ENCODE measurements at places on chromosomes 1 and 21.

DNA sequence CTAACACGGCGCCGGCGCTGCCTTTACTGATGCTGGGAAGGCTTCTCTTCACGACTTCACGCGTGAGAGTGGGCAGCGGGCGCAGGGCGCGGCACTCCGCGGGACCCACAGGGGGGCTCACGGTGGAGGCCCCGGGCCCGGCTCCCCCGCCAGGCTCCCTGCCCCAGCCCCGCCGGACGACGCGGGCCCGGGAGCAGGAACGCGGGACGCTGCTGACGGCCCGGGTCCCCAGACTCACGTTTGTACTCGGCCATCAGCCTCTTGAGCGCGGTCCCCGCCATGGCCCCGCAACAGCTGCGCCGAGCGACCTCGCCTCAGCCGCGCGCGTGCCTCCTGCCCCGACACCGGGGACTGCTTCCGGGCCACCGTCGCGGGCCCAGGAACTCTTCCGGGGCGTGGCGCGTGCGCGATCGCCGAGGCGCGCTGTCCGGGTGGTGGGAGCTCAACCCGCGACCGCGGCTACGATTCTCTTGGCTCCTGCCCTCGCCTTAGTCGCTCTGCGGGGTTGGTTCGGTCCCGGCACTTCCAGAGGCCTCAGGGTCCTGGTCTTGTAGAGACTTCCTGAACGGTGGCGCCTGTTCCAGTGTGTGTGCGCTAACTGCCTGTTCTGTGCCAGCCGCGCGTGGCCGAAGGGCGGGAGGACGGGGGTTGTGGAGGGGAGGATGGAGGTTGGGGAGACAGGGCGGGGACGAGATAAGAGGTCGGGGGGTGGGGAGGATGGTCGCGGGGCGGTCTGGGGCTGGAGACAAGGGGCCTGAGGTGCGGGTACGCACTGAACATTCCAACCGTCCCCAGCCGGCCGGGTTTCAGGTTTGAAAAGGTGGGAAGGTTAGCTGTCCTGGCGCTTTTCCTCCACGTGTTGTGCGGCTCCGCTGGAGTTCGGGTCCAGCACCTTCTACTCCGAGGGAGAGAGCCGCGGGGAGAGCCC is at the start of gene UBE2G2:
UBE2G2 (minus strand) TSS at position 353 of the 928 bp plus-strand sequence; CDS start at position 281, 72 bp downstream.
- DNase-seq, result peak; percentile 47

- DNase-seq, result no peak
These were observed 218.3 kb upstream of the HOOK1 start for GRCh38 chr1:59596432-59596831.

- no peak for DNase-seq
These were observed 207.4 kb upstream of the NRIP1 start for GRCh38 chr21:15272171-15272570.

DNA sequence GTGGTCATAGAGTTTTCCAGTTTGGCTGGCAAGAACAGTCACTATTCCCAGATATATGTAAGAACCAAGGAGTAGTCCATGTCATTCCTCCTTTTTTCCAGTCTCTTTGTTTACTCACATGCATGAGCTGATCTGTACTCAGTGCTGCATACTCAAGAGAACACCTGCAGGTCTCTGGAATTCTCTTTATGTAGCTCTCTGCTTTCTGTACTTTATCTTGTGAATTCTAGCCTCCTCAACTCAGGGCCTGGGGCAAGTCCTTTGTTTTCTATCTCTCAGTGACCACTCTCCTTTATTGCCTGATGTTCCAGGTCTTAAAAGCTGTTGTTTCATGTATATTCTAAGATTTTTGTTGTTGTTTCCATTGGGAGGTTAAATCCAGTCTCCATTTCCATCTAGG is 478.9 kb downstream of the DPYD start:
- no peak for DNase-seq

DNA sequence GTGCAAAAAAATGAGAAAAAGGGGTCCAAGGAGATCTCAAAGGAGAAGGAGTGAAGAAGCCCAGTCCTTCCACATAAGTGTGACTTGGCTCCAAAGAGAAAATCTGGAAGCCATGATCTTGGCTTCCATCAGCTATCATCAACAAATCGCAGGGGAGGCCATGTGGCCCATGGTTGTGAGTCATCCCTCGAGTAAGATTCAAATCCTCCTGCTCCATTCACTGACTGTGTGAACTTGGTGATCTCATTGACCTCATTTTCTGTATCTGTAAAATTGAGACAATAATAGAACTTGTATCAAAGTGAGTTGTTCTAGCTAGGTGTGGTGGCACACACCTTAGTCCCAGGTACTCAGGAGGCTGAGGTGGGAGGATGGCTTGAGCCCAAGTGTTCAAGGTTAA is 79.1 kb upstream of the OLIG2 start:
- no peak for DNase-seq

DNA sequence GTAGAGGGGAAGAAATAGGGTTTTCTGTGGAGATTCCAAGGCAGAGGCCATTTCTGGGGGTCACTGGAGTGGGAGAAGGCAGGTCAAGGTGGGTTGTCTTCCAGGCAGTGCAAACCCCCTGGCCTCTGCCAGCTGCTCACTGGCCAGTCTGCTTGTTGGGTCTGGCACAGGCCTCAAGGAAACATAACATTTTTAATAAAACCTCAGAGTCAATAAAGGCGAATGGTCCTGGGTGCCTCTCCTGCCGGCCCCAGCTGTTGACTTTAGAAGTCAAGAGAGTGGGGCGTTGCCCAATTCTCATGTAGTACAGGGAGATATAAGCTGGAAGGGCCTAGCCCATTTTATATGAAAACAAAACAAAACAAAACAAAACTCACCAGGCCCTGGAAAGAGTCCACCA is 36.6 kb downstream of the RUNX3 start:
- no peak for DNase-seq

Data from cortex of kidney (tissue), 1 donor.